ENCODE measurements at places on chromosomes 12 and 14.

DNA sequence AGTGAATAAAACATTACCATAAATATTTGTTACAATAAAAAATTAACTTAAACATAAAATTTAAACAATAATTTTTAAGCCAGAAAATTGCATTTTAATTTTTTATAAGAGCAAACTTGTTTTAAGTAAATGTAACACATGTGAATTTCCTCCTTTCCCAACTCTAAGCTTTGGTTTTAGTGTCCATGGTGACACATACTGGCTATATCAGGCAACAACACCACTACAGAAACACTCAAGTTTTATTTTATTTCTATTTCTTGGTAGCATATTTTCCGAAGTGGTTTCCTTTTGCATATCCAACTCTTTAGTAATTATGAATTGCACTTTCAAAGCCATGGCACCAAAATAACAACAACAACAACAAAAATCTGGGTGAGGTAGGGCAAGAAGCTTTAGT lies 2.2 kb downstream of the NELL2 start:
- DNase-seq = peak; percentile 56

- DNase-seq = no peak
These were observed 12.5 kb downstream of the XRCC3 start for GRCh38 chr14:103702497-103703432.

DNA sequence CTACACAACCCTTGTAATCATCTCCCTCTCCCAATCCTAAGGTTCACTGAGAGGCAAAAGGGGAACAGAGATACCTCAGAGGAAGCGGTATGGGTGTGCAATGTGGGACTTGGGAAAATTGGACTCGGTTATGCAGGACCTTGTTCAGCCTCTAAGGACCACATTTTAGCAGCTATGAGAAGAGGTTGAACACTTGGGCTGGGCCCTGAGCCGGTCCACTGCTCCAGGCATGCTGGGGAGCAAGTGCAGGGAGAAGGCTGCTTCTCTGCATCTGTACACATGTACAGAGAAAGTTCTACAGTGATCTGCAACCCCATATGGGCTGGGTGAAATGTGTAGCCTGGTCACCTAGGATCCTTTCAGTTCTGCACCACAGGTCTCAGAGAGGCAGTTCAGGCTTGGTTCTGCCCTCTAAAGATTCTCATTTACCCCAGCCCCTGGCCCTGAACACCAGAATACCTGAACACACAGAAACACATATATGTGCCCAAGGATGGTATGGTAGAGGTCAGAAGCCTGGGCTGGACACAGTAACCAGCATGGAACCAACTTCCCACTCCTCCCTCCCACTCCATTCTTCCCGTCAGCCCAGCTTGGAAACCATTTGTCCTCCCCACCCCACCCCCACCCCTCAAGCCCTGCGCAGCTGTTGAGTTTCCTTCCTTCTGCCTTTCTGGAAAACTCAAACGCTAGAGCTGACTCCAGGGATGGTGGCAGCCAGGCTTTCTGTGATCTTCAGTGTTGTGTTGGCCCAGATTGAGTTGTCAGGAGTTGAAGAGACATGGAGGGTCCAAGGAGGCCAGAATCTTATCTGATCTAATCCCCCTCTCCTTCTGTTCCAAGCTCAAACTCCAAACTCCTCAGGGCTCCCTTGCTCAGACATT lies 10.4 kb downstream of the HOXC5 start:
- DNase-seq = no peak

GRCh38 chr12:16074894-16075293 lies 163.8 kb downstream of the DERA start:
- no peak for DNase-seq

DNA sequence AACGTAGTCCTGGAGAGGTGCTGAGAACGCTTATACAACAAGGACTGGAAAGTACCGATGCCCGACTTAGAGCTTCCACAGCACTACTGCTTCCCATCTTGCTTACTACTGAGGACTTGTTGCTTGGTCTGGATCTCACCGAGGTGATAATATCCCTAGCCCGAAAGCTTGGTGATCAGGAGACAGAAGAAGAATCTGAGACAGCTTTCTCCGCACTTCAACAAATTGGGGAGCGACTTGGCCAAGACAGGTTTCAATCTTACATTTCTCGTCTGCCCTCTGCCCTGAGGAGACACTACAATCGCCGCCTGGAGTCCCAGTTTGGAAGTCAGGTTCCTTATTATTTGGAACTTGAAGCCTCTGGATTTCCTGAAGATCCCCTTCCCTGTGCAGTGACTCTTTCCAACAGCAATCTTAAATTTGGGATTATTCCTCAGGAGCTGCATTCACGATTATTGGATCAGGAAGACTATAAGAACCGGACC lies 1.1 kb downstream of the TOGARAM1 start:
- no peak for DNase-seq

GRCh38 chr12:88544991-88545980 lies 35.0 kb downstream of the KITLG start:
- DNase-seq = no peak

GRCh38 chr12:116642683-116643082 lies 83.5 kb downstream of the MAP1LC3B2 start:
- DNase-seq = no peak

- no peak for DNase-seq
These were observed 117.3 kb upstream of the LMNTD1 start for GRCh38 chr12:25670076-25671055.

DNA sequence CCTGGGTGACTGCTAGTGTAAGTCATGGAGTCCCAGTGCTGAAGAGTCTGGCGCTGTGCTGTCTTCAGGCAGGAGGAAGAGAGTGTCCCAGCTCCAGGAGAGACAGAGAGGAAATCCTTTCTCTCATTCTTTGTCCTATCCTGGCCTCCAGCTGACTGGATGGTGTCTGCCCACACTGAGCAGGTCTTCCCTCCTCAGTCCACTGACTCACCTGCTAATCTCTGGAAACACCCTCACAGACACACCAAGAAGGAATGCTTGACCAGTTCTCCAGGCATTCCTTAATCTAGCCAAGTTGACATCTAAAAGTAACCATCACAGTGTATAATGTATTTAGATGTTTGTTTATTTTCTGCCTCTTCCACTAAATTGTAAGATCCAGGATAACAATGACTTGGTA lies 53.9 kb downstream of the EMP1 start:
- no peak for DNase-seq

GRCh38 chr14:41604721-41605531 lies 1.8 kb upstream of the LRFN5 start:
- no peak for DNase-seq

Data from C1 segment of cervical spinal cord (tissue), 14 donors.